T-helper 1 cell (primary cell): ENCODE measurements at places on chromosomes 4 and X.

- no peak for DNase-seq
Measured at GRCh38 chrX:773292-774025, 142.9 kb downstream of the SHOX start.

DNA sequence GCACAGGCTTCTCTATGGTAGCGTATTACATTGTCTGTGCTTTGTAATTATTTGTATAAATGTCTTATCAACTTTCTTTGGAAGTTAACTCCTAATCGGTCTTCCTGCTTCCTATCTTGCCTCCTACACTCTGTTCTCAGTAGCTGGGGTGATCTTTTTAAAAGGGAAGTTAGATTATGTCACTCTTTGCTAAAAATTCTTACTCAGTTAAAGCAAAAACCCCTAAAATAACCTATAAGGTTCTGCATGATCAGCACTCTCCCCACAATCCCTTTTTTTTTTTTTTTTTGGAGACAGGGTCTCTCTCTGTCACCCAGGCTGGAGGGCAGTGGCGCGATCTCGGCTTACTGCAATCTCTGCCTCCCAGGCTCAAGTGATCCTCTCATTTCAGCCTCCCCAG lies 2.6 kb upstream of the PRPS1 start:
- DNase-seq = no peak

DNA sequence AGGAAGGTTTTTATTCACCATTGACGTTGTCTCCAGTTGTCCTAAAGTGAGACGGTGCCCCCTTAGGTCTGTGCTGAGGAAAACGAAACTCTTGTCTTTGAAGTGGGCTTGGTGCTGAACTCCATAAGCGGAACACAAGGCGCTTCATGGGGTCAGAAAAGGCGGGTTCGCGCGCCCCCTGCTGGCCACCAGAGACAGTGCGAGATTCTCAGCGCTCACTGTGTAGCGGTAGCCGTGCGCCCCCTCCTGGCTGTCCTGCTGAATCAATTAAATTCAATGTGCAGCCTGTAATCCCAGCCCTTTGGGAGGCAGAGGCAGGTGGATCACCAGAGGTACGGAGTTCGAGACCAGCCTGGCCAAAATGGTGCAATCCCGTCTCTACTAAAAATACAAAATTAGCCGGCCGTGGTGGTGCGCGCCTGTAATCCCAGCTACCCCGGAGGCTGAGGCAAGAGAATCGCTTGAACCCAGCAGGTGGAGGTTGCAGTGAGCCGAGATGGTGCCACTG lies 64.1 kb downstream of the RLIM start:
- peak; percentile 74 for DNase-seq

DNA sequence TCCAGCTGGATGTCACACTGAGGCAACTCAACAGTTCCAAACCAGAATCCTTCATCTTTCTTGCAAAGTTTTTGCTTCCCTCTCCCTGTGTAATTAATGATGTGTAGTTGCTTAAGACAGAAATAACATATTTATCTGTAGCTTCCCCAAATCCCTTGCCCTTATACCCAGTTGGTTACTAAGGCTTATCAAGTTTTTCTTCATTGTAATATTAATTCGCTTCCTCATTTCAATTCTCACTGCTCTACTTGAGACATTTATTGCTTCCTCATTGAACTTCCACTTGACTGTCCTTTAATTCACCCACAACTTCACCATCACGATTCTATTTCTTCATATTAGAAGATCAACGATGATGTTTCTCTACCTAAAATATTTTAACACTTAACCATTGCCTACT lies 386.6 kb upstream of the CPEB2 start:
- DNase-seq = no peak

- DNase-seq = no peak
Measured at GRCh38 chr4:90290345-90290744, 163.2 kb downstream of the CCSER1 start.

DNA sequence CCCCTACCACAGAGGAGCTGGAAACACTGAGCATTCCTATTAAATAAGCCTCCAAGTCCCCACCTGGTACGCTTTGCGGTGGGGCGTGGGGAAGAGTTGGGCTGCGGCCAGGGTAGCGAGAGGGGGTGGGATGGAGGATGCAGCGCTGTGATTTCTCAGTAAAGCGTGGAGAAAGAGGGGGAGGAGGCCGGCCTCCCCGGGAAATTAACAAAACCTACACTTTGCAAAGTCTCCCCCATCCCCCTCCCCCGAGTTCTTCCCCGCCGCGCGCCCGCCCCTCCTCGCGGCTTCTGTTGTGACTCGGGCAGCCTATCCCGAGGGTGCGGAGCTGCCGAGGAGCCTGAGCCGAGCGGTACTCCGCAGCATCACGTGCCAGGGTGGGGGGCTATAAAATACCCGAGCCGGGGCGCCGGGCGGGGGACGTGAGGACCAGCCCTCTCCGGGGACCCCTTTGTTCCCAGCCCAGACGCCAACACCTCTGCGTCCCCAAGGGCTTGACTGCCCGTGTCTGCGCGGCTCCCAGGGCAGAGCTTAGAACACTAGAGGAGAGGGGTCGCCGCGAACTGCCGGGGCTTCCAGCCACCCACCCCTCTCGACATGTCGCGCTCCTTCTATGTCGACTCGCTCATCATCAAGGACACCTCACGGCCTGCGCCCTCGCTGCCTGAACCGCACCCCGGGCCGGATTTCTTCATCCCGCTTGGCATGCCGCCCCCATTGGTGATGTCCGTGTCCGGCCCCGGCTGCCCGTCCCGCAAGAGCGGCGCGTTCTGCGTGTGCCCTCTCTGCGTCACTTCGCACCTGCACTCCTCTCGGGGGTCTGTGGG lies at the start of gene GSX2:
TSS of gene GSX2 (plus strand) at position 416 of the 827 bp plus-strand sequence. CDS start at position 598, 182 bp downstream.
- no peak for DNase-seq
